ENCODE measurements at places on chromosomes 11 and 22.

- DNase-seq, result no peak
These were observed 21.6 kb downstream of the AASDHPPT start for GRCh38 chr11:106098893-106099553.

DNA sequence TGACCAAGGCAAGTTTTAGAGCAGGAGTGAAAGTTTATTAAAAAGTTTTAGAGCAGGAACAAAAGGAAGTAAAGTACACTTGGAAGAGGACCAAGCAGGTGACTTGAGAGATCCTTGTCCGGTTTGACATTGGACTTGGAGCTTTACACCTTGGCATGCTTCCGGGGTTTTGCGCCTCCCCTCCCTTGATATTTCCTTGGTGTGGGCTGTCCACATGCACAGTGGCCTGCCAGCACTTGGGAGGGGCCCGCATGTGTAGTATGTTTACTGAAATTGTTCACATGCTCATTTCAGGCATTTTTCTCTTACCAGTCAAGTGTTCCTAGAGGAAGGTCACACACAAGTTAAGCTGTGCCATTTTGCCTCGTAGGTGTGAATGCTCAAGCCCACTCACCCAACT is 19.0 kb upstream of the THRSP start:
- no peak for DNase-seq

GRCh38 chr11:64419257-64419790 is 60.4 kb downstream of the RPS6KA4 start:
- no peak for DNase-seq

GRCh38 chr11:12292766-12293165 is 84.6 kb upstream of the PARVA start:
- no peak for DNase-seq

DNA sequence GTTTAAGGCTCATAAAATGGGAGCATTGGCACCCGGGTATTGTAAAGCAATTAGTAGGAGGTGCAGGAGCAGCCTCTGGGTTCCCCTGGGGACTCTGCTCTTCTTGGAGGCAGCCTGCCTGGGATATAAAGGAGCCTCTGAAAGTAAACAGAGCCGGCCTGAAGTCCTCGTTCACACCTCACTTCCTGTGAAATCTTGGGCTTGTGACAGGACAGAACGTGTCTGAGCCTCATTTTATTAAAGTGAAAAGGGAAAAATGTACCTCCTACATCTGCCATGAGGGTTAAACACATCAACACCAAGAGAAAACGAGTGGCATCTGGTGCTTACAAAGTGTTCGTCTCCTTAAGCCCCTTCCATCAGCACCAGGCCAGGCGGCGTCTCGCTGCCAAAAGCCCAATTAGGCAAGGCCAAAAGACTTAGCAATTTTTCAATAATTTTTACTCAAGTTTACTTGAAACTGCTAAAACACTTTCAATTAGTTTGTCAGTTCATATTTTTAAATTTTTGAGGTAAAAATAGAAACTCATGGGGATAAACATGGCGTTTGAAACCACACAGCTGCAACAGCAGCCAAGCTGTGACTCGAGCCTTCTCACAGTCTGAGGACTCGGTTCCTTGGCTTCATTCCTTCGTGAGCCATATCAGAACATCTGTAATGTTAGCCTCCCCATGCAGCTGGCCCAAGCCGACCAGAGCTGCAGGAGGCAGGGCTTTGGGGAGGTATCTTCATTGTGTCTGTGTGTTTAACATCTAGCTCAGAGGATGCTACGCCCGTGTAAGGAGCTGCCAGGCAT is 33.6 kb downstream of the MAP6 start:
- peak; percentile 14 for DNase-seq

DNA sequence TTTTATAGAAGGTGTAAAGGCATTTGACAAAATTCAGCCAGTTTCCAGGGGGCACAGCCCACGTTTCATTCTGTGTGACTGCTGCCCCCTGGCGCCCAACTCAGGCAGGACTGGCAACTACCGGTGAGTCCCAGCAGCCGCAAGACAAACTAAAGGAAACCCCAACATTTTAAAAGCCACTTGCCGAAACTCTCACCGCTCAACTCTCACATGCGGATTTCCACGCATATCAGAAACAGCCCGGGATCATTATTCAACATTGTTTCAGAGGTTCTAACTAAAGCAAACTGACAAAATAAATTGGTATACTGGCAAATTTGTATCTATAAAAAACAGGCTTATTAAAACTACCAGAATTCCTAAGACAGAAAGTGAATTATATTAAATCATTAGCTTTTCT is 48.2 kb downstream of the MORC2 start:
- peak; percentile 76 for DNase-seq

- DNase-seq, result no peak
These were observed 40.7 kb upstream of the SLC6A5 start for GRCh38 chr11:20558741-20559140.

DNA sequence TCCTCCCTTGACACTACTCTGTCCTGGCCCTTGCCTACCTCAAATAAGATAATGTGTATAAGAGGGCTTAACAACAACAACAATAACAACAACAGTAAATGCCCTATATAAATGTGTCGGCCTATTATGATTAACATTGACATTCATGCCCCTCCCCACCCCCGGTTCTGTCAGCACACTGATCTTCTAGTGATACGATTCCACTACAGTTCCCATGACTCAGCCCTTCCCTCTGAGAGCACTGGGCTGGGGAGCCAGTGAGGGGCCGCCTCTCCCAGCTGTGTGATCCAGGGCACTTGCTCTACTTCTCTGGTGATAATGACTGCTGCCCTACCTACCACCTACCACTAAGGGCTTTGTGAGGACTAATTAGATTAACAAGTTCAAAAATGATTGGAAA is 92.2 kb upstream of the PHOX2A start:
- no peak for DNase-seq

DNA sequence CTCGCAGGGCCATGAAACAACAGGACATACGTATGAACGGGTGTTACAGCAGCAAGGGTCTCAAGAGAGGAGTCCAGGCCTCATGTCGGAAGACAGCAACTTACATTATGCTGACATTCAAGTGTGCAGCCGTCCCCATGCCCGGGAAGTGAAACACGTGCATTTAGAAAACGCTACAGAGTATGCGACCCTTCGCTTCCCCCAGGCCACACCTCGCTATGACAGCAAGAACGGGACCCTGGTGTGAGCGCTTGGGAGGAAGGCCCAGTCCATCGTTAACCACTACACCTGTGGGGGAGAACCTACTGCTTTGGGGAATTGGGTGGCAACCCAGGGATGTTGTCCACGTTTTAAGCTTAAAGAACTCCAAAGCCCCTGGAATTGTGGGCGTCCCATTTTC is 7.2 kb downstream of the C11orf52 start:
- no peak for DNase-seq

DNA sequence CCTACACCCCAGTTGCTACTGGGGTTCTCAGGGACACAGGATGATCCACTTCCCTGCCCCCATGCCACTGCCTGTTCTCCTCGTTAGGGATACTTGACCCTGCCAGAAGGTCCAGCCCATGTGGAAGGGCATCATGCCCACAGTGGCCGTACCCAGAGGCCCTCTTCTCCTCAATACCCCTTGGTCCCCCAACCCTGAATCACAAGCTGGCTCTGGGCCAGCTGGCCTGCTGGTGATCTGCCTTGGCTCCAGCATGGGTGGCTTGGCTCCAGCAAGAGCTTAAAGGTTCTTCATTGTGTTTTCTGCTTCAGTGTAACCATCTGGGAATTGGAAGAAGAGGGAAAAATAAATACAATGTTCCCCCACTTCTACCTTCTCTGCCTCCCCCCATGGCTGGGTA is 11.1 kb upstream of the TPBGL start:
- DNase-seq, result no peak

DNA sequence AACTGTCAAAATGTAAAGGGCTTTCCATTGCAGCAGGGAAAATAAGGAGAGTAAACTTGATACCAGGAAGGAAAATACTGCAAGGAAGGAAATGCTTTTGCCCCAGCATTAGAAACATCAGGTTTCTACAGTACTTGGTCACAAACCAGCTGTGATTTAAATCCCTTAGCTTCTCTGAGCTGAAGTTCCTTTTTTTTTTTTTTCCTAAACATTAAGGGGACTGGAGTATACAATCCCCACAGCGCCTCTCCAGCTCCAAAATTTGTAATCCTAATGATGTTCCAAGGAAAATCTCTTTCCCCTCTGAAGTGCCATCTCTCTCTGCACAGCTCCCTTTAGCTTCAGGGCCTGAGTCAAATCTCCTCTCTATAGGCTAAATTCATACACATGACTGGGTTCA is 220.5 kb upstream of the PITPNB start:
- DNase-seq, result no peak

DNA sequence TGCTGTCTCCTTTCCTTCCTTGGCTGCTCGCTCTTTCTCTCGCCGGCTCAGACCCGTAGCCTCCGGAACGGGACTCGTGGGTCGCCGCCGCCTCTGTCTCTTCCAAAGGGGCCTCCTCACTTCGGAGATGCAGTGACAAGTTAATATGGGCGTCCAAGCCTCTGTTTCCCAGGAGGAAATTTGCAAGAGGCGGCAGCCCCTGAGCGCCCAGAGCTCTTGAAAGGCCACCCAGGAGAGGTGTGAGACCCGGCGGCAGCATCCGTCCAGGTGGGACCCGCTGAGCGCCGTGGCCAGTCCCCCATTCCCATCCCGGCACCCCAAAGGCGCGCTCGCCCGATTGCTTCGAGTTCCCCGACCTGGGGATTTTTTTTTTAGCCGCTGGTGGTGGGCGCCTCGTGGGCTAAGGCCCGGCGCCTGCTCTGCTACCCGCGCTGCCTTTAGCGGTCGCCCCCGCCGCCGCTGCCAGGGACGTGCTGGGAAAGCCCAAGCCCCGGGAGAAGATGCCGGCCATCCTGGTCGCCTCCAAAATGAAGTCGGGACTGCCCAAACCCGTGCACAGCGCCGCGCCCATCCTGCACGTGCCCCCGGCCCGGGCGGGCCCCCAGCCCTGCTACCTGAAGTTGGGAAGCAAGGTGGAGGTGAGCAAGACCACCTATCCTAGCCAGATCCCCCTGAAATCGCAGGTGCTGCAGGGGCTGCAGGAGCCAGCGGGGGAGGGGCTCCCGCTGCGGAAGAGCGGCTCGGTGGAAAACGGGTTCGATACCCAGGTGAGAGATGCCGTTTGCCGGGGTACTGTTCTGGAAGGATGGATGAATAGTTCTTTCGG is 772 bp downstream of the NAV2 start:
- DNase-seq, result peak; percentile 31

Data from heart right ventricle (tissue), 16 donors.